ENCODE measurements at places on chromosomes 1 and 21. TPM values are rescaled to one million over a fixed set of nuclear protein-coding genes. Genes with fewer than 3 reads are reported as not detected.

Gene DIPK1A
- total RNA-seq = 29.8 TPM

Gene PRSS38
- not detected for total RNA-seq

Gene FCRL6
- not detected for total RNA-seq

Gene OR6N1
- not detected for total RNA-seq

Gene CD1C
- total RNA-seq = not detected

All from smooth muscle cell of trachea (primary cell).